ENCODE measurements at places on chromosomes 7 and 10. TPM values are rescaled to one million over a fixed set of nuclear protein-coding genes. Genes with fewer than 3 reads are reported as not detected.

Gene HYAL4
- polyA plus RNA-seq = not detected

Gene AMPH
- polyA plus RNA-seq = 71.5 TPM

Gene UCN3
- 19.8 TPM for polyA plus RNA-seq

Gene BICC1
- polyA plus RNA-seq = 0.49 TPM

Gene GRK5
- 5.4 TPM for polyA plus RNA-seq

Gene NUTM2B
- polyA plus RNA-seq = 1.4 TPM

Gene SFMBT2
- 2.3 TPM for polyA plus RNA-seq

Gene GPR26
- polyA plus RNA-seq = 0.59 TPM

Gene EEPD1
- polyA plus RNA-seq = 10.7 TPM

Gene ZNF3
- 53.2 TPM for polyA plus RNA-seq

Gene LRIT1
- not detected for polyA plus RNA-seq

Gene WIPF3
- 17.6 TPM for polyA plus RNA-seq

Gene CALHM3
- polyA plus RNA-seq = not detected

Gene BMPER
- polyA plus RNA-seq = 2.1 TPM

Gene MLXIPL
- polyA plus RNA-seq = 4.0 TPM

Gene OIT3
- not detected for polyA plus RNA-seq

Gene SH2D4B
- polyA plus RNA-seq = not detected

Gene TASOR2
- 14.4 TPM for polyA plus RNA-seq

Gene GPR141
- not detected for polyA plus RNA-seq

Gene GATA3
- polyA plus RNA-seq = not detected

Gene VWDE
- polyA plus RNA-seq = 0.93 TPM

Gene HMX2
- polyA plus RNA-seq = 18.3 TPM

Gene TRIM50
- 0.34 TPM for polyA plus RNA-seq

Gene ADAM22
- polyA plus RNA-seq = 9.8 TPM

Gene CLCN1
- not detected for polyA plus RNA-seq

Gene MMD2
- polyA plus RNA-seq = 6.3 TPM

Data from brain (organoid and tissue), 16 donors.